ENCODE measurements at places on chromosomes 1 and 21.
A peak's percentile ranks its signal among the peaks of the same experiment; 100 is the strongest.

- DNase-seq = peak; percentile 32
Observed at GRCh38 chr1:27873671-27874384, 1.5 kb downstream of the THEMIS2 start.

GRCh38 chr1:240192851-240193250 lies 101.2 kb downstream of the FMN2 start:
- no peak for DNase-seq

GRCh38 chr1:215031392-215031791 lies 51.1 kb upstream of the KCNK2 start:
- no peak for DNase-seq

- DNase-seq = no peak
Observed at GRCh38 chr1:125086611-125087010, 3901.8 kb downstream of the SRGAP2C start.

- DNase-seq = no peak
Observed at GRCh38 chr1:175978476-175978875, 228.6 kb downstream of the COP1 start.

DNA sequence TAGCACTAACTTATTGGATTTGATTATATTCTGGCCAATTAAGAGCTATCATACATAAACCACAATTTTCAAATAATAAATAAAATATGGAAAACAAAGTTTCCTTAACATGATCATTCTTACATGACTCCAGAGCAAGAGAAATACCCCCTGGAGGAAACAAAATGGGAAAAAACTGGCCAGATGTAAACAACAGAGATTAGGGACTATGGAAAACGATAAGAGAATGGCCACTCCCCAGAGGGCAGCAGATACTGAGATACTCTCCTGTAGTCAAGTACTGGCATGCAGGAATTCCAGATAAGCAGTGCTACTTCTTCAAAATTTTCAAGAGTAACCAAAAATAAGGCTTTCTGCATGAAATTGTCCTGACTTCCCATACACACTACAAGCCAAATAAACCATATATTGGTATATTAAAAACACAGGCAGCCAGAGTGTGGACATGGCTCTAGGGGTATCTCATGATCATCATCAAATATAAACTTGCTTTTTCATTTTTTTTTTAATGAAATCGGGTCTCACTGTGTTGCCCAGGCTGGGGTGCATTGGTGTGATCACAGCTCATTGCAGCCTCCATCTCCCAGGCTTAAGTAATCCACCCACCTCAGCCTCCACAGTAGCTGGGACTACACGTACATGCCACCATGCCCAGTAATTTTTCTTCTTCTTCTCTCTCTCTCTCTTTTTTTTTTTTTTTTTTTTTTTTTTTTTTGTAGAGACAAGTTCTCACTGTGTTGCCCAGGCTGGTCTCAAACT lies 118.5 kb downstream of the EIF4G3 start:
- DNase-seq = no peak

DNA sequence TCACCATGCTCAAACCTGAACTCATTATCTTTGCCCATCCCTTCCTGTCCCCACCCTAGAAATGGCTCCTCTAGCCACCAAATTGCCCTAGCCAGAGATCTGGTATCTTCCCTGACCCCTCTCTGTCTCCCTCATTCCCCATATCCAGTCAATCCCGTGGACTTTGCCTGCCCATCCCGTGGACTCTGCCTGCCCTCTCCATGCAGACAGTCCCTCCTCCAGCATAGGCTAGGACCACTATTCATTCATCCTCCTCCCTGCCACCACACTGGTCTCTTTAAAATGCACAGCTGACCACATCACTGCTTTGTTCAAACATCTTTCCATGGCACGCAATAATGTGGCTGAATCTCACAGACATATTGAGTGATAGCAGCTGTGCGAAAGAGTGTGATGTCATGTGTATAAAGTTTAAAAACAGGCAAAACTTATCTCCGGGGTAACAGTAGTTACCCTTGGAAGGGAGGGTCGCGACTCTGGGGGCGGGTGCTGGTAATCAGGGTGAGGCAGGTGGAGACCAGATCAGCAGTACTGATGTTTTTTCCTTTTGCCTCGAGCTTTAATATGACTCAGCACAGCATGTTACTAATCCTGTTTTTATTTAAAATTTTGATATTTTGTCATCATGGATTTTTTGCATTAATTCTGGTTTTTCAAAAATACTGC lies 4.8 kb upstream of the SLC2A1 start:
- DNase-seq = no peak

GRCh38 chr1:186531561-186532165 lies 70.7 kb upstream of the PDC start:
- DNase-seq = no peak

- no peak for DNase-seq
Observed at GRCh38 chr1:70737125-70737524, 310.5 kb downstream of the PTGER3 start.

DNA sequence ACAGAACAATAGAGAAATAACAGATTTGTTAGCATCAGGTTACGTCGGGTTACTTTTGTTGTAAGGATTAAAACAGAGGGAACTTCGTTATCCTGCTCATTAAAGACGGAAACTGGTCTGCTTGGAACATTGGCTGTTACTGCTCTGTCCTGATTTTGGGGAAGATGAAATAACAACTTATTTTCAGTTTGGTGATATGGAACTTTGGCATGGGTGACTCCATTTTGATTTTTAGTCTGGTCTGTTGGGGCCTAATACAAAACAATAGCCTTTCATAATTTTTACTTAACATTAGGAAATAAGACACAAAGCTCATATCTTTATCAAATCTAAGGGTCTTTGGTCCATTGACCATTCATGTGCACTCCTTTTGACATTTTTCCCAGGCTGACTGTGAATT lies 220.5 kb upstream of the DUSP10 start:
- DNase-seq = no peak

DNA sequence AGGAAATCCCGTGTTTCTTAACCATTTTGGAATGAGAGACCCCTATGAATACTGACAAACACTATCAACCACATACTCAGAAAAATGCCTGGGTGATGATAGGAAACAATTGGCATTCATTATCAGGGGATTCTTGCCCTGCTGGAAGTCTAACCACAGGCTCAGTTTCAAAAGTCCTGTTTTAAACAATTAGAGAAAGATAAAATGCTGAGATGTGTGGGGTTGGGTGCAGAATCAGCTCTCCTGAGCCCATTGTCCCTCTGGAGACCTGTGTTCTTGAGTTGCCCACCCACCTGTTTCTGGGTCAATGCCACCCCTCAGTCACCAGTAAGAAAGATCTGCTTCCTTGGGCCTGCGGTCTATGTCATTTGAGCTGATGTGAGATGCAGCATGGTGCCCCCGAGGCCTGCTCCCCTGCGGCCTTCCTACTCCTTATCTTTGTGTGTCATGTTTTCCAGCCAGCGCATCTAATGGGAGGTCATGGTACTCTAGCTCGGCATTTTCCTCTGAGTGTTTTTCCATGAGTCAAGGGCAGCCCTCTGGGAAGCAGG lies 130.3 kb upstream of the PLXNA2 start:
- DNase-seq = no peak

- DNase-seq = no peak
Observed at GRCh38 chr1:228810878-228811711, 75.8 kb downstream of the RHOU start.

- DNase-seq = peak; percentile 40
Observed at GRCh38 chr1:201999625-202000238, 10.7 kb upstream of the ELF3 start.

GRCh38 chr21:33121715-33122475 lies 52.0 kb downstream of the OLIG1 start:
- peak; percentile 21 for DNase-seq

- DNase-seq = no peak
Observed at GRCh38 chr21:35489389-35489980, 440.4 kb upstream of the RUNX1 start.

- no peak for DNase-seq
Observed at GRCh38 chr1:233513431-233513830, 100.5 kb upstream of the KCNK1 start.

DNA sequence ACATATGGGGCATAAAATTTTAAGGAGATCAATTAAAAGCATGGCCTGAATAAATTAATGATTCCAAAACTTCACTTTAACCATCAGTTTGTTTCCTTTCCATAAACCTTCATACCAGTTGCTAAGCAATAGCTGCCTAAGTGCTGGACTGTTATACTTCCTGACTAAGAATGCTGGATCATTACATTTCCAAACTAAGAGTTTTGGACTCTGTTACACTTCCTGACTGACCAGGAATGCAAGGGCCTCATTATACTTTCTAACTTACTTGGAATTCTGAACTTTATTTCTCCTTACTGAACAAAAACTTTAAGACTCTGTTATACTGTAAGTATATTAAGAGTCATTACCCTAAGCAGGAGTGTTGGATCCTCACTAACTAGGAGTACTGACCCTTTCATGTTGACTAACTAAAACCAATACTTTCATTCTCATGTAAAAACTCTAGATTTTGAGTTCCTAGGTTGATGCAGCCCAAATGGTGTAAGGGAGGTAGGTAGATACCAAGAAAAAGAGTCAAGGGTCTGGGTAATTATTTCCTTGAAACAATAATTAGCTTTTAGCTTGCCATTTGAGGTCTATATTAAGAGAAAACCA lies 118.2 kb downstream of the FAF1 start:
- DNase-seq = no peak

DNA sequence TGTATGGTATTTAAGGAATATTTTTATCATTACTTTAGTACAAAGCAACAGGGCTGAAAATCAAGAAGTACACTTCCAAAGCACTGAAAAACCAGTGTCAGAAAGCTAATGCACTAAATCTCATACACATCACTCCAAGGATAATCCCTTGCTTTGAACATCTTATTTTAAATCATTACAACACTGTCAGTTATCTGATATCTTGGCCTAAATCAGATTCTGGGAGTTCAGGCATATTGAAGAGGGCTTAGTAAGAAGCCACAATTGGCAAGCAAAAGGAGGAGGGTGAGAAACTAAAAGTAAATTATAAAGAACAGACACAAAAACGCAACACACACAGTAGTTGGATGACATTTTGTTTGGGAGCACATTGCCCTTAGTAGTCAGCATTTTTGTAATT lies 448.4 kb downstream of the PCP4 start:
- no peak for DNase-seq

- DNase-seq = no peak
Observed at GRCh38 chr1:57376041-57376440, 47.8 kb downstream of the DAB1 start.

DNA sequence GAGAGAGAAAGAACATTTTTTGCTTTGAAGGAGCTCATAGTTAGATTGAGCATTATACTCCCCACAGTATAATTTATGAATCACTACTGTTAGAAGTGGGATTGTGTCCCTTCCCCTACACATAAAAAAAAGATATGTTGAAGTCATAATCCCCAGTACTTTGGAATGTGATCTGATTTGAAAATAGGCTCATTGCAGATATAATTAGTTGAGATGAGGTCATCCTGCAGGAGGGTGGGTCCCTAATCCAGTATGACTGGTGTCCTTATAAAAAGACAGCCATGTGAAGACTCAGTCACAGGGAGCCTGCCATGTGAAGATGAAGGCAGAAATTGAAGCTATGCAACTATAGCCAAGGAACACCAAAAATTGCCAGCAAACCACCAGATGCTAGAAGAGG lies 76.4 kb downstream of the TGFB2 start:
- no peak for DNase-seq

- no peak for DNase-seq
Observed at GRCh38 chr1:70038025-70038424, 167.4 kb downstream of the LRRC40 start.

- no peak for DNase-seq
Observed at GRCh38 chr1:89847191-89847729, 26.4 kb downstream of the LRRC8D start.

DNA sequence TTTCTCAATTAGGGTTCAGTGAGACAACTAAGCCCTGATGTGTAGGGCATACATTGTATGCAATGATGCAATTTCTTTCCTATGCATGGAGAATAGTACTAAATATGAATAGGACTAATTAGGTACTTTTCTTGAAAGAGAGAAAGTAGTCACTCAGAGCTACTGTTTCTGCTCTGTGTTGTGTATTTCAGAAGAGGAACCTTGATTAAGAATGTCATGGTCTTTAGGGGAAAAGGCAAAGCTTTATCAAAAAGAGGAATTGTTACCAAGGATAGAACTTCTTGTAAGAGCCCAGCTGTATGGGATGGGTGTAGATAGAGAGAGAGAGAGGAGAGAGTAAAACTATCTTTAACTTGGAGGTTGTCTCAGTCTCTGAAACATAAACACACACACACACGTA lies 49.1 kb downstream of the HLX start:
- DNase-seq = no peak

GRCh38 chr1:168148916-168149315 lies 12.2 kb upstream of the GPR161 start:
- DNase-seq = no peak

DNA sequence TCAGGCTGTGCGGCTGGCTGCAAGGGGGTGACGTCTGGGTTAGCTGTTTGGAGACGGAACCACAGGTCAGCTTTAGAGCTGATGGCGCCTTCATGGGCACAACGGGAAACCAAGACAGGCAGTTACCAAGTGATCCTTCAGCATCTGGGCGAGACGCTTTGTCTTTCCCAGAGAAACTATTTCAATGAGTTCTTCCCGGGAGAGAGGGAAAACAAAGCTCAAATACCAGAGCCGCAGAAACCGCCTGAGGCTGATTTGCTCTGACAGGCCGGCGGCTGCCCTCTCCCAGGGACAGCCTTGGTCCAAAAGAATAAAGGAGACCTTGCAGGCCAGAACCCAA lies 76.5 kb downstream of the CD58 start:
- no peak for DNase-seq

- DNase-seq = no peak
Observed at GRCh38 chr1:174531751-174532150, 84.0 kb downstream of the GPR52 start.

GRCh38 chr1:145858238-145858900 lies 512 bp downstream of the PIAS3 start:
- DNase-seq = no peak

DNA sequence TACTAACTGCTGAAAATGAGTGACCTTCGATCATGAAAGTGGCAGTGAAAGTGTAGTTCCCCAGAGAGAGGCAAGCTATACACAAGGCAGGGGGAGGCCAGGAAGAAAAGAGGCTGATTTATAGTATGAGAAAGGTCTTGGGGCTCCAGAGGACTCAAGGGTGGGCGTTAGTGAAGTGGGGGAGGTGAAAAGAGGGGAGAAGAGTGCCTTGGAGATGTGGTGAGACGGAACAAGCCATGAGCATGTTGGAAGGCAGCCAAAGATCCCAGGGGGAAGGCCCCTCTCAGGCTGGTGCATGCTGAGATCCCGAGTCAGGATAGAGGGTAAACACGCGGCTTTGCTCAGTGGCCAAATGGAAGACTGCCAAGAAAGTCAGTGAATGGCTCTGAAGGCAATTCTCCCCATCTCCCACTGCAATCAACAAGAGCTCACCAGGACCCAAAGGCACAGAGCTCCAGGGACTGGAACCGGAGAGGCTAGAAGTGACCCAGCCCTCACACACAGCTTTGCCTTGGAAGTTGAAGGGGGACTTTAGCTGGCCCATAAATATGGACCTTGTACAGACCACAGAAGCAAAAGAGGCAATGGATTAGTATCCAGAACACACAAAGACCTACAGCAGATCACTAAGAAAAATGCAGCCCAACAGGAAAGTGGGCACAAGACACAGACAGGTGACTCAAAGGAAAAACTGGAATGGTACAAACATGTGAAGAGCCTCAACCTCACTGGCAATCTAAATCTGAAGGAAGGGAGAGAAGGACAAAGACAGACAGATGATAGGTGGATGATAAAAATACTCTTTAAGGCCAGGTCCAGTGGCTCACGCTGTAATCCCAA lies 49.6 kb downstream of the HSF2BP start:
- DNase-seq = no peak

GRCh38 chr1:99173900-99174299 lies 90.4 kb upstream of the PLPPR4 start:
- DNase-seq = no peak
